Head of caudate nucleus (tissue), 42 donors: ENCODE measurements at places on chromosomes 7 and 10.

GRCh38 chr7:9874182-9874581 lies 1099.5 kb upstream of the PHF14 start:
- DNase-seq, result no peak

DNA sequence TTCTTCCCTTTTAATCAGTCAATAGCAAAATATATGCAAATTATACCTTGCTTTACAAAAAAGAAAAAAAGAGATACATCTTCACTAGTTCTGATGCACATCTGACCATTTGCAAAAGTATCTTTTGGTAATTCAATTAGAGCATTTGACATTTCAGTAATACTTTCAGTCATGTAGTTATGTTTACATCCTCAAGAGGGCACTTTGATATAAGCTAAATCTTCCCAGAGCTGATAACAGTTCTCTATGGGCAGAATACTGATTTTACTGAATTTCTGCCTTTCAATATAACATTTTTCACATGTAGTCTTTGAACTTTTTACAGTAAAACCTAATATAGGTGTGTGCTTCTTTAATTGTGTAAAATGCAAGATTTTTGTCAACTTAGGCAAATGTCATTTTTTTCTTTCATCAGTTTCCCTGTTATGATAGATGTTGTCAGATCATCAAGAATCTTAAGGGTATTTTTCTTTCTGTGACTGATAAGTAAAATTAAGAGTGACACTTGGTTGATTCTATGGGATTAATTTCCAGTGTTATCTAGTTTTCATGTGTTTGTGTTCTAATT lies 703.5 kb upstream of the SEMA3D start:
- no peak for DNase-seq

GRCh38 chr7:107960272-107960671 lies 42.7 kb downstream of the LAMB1 start:
- DNase-seq, result no peak

DNA sequence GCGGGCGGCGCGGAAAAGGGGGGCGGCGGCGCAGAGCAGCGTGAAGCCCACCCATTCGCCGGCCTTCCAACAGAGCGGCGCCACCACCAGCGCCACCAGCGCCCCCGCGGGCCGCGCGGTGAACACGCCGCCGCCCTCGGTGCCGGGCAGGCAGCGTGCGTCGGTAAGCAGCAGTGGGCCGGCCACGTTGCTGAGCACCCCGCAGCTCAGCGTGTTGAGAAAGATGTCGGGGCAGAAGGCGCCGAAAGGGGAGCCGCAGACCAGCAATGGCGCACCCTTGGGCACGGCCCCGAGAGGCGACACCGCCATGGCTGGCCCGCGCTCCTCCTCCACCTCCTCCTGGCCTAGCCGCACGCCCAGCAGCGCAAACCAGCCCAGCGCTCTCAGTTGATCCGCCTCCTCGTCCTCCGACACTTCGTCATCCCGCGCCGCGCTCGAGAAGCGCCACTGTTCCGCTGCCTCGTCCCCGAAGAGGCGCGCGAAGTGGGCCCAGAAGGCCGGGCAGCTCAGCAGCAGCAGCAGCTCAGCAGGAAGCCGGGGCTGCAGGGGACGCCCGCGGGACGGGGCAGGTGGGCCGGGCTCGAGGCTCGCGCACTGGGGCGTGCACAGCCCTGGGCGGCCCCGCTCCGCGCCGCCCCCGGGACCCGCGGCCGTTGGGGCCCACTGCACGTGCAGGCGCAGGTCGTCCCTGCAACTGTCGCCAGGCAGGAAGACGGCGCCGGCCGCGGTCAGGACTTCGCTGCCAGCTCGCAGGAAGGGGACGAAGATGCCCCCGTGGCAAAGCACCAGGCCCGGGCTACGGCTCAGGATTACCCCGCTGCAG lies 623 bp downstream of the TYSND1 start:
- peak; percentile 73 for DNase-seq

DNA sequence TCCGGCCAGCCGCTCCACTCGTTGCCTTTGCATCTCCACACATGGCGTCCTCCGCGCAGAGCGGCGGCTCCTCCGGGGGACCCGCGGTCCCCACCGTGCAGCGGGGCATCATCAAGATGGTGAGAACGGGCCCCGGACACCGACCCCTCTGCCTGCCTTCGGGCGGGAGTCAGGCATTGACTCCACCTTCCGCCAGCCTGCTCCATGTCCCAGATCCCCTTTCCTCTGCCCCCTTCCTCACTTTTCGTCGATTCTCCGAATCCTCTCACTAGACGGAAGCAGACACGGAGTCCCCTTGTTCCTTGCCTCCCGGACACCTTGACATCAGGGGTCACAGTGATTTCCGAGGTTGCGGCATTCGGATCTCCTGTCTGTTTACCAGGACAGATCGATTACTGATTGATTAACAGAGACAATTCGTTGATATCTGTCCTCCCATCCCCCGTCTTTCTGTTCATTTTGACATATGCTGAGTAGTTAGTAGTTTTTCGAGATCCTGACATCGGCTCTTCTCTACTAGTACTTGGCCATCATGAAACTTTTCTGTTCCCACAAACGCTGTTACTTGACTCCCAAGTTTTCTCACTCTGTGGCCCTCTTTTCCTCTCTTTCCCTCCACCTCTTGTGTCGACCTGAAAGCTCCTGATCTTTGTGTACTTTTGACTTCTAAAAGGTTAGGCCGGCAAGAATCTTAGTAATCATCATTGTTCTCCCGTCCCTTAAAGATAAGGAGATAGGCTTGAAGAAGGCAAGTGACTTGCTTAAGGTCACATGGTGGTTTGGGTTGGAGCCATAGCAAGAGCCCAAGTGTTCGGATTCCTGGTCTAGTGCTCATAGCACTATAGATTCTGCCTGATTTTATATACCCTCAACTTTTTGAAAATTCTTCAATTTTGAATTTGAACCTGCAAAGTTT lies 597 bp downstream of the SND1 start:
- DNase-seq, result no peak

- DNase-seq, result no peak
Measured at GRCh38 chr7:100673942-100674410, 436 bp downstream of the GNB2 start.

DNA sequence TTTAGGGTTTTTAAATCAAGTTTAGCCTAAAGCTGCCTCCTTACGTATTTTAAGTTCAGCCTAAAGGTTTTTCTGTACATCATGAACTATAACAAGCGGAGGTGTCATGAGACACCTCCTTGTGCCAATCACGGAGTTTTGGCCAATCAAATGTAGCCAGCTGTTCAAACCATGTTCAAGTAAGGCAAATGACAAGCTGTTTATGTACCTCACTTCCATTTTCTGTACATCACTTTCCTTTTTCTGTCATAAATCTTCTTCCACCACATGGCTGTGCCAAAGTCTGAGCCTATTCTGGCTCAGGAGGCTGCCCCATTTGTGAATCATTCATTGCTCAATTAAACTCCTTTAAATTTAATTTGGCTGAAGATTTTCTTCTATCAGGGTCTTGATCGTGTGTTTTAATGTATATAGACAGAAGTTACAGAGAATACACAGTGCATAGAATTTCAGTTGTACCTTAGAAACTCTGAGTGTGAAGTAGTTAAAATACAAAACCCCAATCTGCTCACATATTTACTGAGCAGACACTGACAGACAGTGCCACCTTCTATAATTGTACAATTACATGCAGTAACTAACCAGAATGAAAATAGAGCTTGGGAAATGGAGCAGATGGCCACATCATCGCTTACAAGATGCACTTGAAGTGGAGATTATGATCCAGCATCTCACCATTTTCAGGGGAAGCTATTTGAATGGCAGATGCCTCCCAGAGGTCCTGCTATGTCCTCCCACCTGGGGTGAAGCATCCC lies 76.9 kb upstream of the LANCL2 start:
- DNase-seq, result no peak

DNA sequence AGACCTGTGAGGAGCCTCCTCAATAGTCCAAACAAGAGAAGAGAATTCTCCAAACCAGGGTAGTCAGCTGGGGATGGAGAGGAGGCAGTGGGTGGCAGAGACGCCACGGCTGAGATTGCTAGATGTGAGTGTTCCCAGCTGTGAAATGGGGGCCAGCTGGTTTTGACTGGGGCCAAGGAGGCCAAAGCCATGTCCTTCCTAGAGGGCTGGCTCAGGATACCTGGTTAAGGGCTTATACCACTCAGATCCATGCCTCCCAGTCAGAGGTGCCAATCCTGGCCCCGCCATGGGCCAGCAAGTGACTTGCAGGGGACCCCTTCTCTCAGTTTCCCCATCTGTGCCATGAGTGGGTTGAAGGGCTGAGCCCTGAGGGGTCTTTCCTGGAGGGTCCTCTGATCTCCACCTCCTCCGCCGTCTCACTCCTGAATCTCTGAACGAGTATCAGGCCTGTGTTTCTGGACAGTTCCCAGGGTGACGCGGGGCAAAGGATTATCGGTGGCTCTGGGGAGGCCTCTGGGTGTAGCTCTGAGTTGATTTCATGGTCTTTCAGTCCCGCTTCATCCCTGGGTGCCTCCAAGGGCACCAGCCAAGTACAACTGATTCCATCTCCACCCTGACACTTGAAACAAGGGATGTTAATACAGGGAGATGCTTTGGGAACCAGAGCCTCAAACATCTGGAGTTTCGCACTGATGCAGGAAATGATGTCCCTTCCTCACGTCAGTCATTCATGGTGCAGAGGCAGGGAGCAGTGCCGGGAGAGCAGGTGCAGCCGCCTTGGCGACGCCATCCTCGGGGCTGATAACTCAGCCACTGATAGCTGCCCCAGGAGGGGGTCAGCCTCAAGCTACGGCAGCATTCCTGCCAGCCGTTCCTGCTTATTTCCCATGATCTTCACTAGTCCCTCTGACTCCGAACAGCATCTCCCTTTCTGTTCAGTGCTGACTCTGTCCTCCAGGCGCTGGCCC lies 126.7 kb downstream of the RGS10 start:
- no peak for DNase-seq

GRCh38 chr10:108812906-108813305 lies 1110.4 kb downstream of the XPNPEP1 start:
- DNase-seq, result no peak

DNA sequence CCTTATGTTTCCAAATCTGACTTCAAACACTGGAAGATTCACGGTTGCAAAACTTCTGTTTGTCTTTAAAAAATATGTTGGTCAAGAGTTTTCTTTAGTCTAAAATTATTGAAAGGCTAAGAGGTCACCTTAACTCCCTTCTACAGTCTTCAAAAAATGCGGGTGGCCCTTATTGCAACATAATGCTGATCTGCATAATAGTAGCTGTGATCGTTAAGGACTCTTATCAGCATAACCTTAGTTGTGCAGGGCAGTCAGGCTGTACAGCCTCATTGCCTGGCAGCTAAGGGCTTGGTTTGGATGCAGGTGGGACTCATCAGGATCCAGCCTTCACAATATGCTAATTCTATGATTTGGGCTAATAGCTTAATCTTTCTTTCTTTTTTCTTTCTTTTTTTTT lies 15.0 kb downstream of the KIAA1217 start:
- no peak for DNase-seq

DNA sequence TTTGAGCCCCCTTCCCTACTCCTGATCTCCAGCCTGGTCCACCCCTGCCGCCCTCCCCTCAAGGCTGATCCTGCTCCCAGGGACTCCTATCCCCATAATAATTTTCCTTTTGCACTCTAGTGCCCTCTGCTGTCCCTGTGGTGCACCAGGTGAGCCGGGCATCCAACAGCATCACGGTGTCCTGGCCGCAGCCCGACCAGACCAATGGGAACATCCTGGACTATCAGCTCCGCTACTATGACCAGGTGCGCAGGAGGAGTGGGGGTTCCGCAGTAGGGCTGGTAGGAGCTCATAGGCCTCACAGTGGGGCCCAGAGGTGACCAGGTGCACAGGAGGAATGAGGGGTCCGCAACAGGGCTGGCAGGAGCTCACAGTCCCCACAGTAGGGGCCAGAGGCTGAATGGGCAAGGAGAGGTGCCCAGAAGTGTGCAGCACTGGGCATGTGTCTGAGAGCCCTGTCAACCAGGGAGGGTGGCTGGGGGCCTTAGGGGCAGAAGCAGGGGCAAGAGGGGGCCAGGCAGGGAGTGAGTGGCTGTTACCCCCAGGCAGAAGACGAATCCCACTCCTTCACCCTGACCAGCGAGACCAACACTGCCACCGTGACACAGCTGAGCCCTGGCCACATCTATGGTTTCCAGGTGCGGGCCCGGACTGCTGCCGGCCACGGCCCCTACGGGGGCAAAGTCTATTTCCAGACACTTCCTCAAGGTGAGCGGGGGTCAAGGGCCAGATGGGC lies 11.7 kb downstream of the EPHB6 start:
- DNase-seq, result peak; percentile 68

DNA sequence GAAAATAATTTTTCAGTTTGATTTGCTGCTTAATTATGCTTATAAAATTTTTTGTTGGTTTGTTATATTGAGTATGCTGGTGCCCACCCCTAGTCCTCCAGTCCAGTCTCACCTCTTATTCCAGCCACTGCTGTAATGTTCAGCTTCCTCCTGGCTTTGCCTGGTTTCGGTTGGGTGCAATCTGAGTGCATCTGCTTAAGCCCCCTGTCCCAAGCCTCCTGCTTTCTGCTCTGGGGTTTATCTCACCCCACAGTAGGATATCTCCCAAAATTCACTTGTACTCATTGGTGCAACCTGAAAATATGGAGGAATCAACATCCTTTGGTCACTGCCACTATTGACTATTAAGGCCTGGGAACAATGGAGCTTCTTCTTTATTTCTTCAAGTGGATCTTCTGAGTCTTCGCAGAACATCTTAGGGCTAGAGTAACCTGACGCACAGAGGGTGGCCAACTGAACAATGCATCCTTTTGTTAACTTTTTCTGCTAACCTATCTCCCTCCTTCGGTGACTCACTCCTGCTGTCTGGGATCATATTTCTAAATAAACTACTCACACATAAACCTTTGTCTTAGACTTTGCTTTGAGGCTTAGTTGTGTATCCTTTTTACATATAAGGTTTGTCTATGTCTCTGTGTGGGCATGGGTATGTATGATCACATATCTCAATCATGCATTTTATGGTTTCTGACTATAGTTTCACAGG lies 19.1 kb upstream of the SOSTDC1 start:
- no peak for DNase-seq

- DNase-seq, result no peak
Measured at GRCh38 chr7:101164071-101164840, 1.1 kb downstream of the VGF start.

- no peak for DNase-seq
Measured at GRCh38 chr10:124592101-124592500, 130.5 kb downstream of the LHPP start.

DNA sequence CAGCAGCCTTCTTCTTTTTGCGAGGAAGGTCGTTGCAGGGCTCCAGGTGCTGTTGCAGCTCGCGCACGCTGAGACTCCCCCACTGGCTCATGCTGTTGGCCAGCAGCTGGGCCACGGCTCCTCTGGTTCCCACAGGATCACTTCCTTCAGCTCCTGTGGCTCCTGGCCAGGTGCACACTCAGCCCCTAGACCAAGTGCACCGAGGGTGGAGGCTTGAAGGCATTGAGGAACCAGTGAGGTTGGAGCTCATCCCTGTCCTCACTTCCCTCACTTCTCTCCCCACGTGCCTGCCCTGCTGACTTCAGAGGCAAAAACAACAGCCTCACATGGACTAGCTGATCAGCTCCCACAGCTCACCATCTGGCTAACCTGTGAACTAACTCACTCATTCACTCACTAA lies 46.2 kb upstream of the ADRB1 start:
- no peak for DNase-seq

DNA sequence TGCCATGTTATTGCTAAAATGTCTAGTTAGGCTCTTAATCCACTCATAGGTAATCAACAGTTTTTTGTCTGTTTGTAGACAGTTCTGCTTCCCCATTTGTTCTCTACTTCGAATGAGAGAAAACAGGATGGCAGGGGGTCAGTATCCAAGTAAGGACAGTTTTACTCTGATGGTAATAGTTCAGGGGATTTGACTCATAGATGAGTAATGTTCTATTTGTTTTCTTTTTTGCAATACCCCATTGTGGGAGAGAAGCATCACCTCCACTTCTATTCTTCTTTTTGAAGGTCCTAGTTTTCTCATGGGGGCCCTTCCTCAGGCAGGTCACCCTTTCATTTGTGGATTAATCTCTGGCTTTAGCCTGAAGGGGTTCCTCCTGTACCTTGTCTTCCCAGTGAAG lies 13.9 kb downstream of the PCLO start:
- DNase-seq, result no peak
